ENCODE measurements at places on chromosomes 1 and 21.

GRCh38 chr21:34880401-34880800 is 168.7 kb downstream of the RUNX1 start:
- no peak for DNase-seq

- no peak for DNase-seq
Observed at GRCh38 chr1:216665406-216665805, 57.8 kb downstream of the ESRRG start.

GRCh38 chr21:27024301-27024700 is 57.4 kb upstream of the ADAMTS5 start:
- no peak for DNase-seq

DNA sequence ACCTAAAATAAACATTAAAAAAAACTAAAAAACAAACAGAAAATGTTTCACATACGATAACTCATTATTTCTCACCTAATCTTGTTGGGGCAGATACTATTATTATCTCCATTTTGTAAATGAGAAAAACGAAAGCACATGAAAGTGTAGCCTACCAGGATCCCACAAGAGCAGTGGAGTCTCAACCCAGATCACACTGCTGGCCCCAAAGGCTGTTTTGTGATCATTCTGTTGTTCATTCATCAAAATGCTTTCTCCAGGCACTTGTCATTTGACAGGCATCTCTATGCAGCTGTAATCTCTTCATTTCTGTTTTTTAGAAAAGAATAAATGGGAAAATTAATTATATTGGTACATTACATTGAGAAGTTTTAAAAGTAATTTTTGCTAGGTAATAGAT is 67.5 kb downstream of the AK5 start:
- no peak for DNase-seq

GRCh38 chr1:36351227-36351977 is 28.0 kb upstream of the EVA1B start:
- DNase-seq: no peak

DNA sequence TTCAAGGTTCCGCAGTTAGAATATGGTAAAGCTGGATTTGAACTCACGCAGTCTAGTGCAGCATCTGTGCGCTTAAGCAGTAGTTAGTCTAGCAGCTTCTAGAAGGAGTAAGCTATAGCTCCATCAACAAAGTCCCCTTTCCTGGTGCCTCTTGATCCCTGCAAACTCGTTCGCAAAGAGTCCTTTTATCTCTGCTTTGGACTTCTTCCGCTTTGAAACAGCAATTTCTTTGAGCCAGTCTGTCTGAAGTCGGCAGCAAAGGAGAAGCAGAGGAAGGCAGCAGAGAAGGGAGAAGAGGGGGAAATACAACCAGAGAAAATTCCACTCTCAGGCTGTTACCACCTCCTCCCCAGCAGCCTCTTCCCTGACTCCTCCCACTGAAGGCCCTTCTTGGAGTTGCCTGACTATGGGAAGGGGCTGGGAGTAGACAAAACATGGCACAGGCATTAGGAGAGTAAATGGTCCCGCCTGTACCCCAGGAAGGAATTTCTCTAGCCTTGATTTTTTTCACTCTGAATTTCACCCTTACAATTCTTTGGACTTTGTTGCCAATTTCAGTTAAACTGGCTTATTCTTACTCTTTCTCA is 25.9 kb downstream of the HSD3B2 start:
- no peak for DNase-seq

DNA sequence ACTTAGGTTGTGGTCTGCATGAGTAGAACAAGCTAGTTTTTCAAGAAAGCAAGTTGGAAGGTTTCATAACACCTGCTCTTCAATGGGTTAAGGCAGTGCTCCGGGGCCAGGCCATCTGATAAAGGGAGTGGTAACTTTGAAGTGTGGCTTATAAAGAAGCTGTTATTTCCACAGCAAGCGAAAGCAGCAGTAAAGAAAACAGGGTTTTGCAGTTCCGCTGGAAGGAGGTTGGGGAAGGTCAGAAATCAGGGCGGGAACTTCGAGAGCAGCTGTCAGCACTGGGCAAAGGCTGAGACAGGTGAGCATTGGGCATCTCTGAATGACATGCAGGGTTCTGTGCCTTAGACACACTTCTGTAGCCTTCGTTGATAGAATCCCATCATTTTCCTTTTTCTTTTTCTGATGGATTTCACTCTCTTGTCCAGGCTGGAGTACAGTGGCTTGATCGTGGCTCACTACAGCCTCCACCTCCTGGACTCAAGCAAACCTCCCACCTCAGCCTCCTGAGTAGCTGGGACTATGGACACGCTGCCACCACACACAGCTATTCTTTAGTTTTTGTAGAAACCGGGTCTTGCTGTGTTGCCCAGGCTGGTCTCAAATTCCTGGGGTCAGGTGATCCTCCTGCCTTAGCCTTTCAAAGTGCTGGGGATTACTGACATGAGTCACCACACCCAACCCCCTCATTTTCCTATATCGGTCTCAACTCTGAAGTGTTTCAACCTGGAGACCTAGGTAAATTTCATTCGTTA is 20.5 kb downstream of the TMEM51 start:
- DNase-seq: no peak

- no peak for DNase-seq
Observed at GRCh38 chr1:94651076-94651475, 109.5 kb upstream of the F3 start.

- no peak for DNase-seq
Observed at GRCh38 chr1:9746651-9747050, 77.1 kb downstream of the CLSTN1 start.

GRCh38 chr1:116824631-116825206 is 70.5 kb downstream of the CD2 start:
- no peak for DNase-seq

- no peak for DNase-seq
Observed at GRCh38 chr1:90809093-90809492, 92.0 kb upstream of the BARHL2 start.

- DNase-seq: no peak
Observed at GRCh38 chr1:62263814-62264353, 55.4 kb downstream of the KANK4 start.

- no peak for DNase-seq
Observed at GRCh38 chr21:29583424-29583924, 284.8 kb downstream of the BACH1 start.

GRCh38 chr1:11214698-11215380 is 25.7 kb downstream of the ANGPTL7 start:
- DNase-seq: no peak

DNA sequence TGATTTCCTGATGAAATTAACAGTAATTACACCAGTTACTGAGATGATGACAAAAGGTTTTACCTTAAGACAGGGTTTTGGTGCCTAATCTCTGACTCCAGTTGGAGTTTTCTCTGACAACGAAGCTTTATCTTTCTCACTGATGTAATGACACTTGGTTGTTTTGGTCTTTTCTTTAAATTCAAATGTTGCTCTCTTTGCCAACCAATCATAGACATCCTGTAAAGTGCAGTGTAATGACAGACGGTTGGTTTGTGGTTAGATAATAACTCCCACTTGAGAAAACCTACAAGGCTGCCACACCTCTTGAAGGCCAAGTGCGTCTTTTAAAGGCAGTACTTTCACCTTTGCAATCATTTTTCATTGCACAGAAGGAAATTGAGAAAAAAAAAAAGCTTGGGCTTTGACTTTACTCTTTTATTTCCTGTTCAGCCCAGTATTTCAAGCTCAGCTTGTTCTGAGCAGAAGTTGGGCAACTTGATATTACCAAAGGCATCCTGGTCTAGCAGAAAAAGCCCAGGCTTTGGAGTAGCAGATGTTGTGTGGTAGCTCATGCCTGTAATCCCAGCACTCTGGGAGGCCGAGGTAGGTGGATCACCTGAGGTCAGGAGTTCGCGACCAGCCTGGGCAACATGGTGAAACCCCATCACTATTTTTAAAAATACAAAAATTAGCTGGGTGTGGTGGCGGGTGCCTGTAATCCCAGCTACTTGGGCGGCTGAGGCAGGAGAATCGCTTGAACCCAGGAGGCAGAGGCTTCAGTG is 14.9 kb downstream of the PDIK1L start:
- peak; percentile 96 for DNase-seq

- peak; percentile 68 for DNase-seq
Observed at GRCh38 chr21:31731857-31732596, at the start of gene SCAF4. Gene SCAF4, minus strand, starts transcription at chr21:31732118. Its CDS starts 426 bp downstream, at chr21:31731692.

DNA sequence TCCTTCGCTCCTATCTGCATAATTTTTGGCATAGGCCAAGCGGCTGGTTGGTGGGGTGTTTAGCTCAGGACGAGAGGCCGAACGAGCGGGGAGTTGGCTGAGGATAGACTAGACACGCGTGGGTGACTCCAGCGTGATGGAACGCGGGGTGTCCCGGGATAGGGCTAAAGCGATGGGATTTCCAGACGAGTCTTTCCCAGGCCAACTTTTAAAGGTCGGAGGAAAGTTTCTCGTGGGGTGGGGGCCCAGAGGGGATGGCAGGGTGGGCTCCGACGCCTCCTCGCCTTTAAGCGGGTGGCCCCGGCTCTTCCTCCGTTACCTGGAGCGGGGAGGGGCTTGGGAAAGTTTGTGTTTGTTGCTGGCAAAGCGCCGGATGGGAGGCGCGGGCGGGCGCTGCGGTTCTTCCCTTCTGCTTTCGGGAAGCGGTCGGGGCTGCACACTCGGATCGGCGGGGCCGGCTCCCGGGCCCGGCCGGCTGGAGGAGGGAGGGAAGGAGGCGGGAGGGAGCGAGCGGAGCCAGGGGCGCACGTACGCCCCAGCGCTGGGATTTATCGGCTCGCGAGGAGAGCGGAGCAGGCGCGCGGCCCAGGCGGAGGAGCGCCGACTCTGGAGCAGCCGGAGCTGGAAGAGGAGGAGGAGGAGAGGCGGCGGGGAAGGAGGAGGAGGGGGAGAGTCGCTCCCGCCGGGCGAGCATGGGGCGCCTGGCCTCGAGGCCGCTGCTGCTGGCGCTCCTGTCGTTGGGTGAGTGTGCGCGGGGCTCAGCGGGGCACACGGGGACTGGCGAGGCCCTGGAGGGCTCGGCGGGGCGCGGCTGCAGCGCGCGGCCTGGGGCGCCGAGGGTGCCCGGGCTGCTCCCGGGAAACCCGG is at the start of gene PTGFRN:
Gene PTGFRN, plus strand, starts transcription at position 405 of the 867 bp plus-strand sequence. Its CDS starts 288 bp downstream, at position 693.
- no peak for DNase-seq

DNA sequence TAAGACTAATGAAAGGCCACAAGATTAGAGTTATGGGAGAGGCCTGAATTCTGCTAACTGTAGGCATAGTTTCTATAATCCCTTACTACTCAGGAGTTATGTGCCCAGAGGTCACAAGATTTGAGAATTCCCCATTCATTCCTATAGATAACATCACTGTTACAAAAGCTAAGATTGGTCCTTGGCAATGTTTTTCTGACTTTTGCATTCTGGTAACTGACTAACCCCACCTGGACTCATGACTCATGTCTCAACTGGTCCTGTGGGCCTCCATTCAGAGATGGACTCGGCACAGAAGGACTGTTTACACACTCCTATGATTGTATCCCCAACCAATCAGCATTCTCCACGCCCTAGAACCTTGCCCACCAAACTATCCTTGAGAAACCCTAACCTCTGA is 249.0 kb upstream of the ZP4 start:
- DNase-seq: no peak

- no peak for DNase-seq
Observed at GRCh38 chr1:27053977-27054753, 41.5 kb upstream of the TENT5B start.

DNA sequence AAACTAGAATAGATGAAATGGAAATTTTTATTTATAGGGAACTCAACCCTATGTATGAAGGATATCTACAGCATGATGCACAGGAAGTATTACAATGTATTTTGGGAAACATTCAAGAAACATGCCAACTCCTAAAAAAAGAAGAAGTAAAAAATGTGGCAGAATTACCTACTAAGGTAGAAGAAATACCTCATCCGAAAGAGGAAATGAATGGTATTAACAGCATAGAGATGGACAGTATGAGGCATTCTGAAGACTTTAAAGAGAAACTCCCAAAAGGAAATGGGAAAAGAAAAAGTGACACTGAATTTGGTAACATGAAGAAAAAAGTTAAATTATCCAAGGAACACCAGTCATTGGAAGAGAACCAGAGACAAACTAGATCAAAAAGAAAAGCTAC is 7.9 kb downstream of the USP1 start:
- DNase-seq: no peak

- DNase-seq: no peak
Observed at GRCh38 chr1:18849261-18849711, 10.2 kb downstream of the TAS1R2 start.

All from T-helper 1 cell (primary cell).